ELR (cell line): ENCODE measurements at places on chromosomes 1 and 21.

- DNase-seq, result peak; percentile 49
These were observed 139.7 kb downstream of the TSEN15 start for GRCh38 chr1:184191181-184191621.

GRCh38 chr1:1069056-1069710 lies 4.9 kb downstream of the RNF223 start:
- peak; percentile 57 for DNase-seq

DNA sequence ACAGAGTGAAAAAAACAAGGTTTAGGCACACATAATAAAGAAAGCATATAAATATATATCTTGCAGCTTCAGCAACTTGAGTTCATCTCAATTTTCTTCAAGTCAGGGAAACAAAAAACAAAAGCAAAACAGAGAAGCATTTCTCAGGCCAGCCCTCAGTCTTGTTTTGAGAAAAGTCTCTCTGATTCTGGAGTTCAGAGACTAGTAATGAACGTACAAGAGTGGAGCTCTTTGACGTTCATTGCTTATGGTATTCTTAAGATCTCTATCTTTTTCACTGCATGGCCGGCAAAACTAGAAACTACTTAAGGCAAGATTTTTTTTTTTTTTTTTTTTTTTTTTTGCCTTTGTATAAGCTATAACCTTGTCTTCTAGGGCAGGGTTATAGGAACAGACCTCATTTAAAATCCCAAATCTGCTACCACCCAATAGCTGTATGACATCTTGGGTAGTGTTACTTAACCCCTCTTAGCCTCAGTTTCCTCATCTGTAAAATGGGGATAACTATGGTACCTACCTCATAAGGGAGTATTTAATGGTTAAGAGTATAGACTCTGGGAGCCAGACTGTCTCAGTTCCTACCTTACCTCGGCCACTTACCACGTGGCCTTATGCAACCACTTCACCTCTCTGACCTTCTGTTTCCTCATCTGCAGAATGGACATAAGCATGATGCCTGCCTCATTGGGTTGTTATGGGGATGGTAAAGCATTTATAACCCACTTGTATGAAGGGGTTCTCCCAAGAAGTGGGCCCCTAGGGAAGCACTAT lies 33.6 kb downstream of the LMO4 start:
- no peak for DNase-seq

DNA sequence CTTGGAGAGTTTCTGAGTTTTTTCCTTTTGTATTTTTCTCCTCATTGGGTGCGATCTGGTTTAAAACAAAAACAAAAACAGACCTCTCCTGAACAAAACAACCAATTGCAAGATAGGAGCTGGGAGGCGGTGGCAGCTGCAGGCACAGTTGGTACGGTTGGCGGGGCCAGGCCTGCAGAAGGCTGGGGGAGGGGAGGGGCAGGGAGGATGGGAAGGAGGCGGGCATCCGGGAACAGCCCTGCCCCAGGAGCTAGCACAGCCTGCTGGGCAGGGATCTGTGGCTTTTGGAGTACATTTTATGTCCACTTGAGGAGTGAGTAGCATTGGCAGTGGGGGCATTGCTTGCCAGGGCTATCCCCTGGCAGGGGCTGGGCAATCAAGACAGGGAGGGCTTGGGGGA lies 5.2 kb downstream of the CAPN9 start:
- no peak for DNase-seq
